ENCODE measurements at places on chromosomes 3 and 15. TPM values are rescaled to one million over a fixed set of nuclear protein-coding genes. Genes with fewer than 3 reads are reported as not detected.
A peak's percentile ranks its signal among the peaks of the same experiment; 100 is the strongest.

IL5RA gene
- total RNA-seq = not detected

GRCh38 chr15:59688423-59688781 is 718 bp downstream of the BNIP2 start:
- peak; percentile 45 for DNase-seq

DNA sequence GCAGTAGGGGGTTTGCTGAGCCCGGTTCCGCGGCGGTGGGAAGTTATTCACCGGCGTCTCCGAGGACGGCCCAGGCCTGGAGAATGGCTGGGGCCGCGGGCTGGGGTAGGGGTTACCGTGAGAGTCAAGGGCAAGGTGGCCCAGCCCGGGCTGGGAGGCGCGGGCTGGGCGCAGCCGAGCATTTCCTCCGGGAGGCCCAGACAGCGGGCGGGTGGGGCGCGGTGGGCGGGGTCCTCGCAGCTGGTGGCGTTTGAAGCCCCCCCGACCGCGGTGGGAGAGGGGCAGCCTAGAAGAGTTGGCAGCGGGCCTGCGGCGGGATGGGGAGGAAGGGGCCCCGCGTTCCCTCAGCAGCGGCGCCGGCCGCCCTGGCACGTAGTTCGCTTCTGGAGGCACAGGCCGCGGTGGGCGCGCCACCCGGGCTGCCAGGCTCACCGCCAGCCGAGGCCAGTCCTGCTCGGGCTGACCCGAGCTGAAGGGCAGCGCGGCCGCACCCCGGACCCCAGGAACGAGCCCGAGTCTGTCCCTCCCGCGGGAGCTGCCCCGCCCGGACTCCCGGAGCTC is 960 bp upstream of the KLF13 start:
- DNase-seq = peak; percentile 84

CCDC54 gene
- total RNA-seq = not detected

- no peak for DNase-seq
These were observed 13.4 kb downstream of the SCAMP5 start for GRCh38 chr15:75008629-75009326.

DNA sequence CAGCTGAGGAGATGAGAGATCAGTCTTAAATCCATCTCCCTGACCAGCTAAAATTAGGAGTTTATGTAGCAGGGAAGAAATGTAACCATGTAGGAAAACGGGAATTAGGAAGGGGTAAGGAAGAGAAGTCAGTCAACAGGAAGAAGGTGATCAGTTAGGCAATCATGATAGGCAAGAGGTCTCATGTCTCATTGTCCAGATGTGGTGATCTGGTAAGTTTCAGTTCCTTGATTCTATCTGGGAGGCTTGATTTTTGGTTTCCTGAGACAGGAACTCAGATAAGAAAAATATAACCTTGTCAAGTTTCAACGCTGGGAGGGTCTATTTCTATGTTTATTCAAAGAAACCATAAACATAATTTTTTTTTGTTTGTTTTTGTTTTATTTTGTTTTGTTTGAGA is 40.3 kb upstream of the TBC1D5 start:
- DNase-seq = no peak

DNA sequence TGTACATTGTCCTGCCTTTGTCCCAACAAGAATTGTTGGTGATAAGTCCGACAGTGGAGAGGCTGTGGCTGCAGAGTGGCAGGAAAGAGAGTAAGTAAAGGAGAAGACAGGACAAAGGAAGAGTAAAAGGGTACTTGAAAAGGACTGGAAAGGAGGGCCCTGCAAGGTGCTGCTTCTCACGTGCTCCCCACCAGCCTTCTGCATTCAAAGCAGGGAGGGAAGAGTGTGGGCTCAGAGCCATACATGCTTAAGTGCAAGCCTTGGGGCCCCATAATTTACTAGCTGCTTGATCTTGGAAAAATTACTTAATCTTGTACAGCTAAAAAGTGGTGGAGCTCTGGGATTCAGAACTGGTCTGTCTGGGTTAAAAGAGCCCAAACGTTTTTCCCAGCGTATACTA is 29.9 kb downstream of the MME start:
- DNase-seq = no peak

DNA sequence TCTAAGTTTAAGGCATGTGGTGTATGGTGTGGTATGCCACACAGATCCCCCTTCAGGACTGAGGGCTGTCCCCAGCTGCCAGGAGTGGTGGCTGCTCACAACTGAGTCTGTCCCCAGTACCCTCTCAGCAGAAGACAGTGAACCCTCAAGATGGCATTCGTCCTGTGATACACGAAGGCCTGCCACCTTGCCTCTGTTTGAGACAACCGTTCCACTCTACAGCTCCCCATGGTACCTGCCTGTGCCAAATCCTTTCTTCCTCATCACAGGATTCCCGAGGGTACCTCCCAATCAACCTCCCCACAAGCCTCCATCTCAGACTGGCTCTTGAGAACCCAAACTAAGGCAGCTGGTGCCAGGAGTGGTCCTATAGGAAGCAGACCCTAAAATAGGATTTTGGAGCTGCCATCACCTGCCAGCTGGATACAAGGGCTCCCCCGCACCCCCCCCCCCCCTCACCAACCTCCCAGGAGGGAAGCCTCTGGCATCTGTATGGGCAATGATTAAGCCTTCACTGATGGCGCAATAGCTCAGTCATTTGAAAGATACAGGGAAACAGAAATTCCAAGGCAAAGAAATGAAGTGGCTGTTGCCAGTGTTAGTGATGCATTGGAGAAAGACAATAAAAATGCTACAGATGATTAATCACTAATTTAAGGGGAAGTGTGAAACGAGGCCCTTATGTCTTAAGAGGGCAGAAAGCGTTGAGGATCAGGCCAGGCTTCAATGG is 230.0 kb upstream of the LYSMD4 start:
- DNase-seq = peak; percentile 29

ERICH6 gene
- total RNA-seq = 0.36 TPM
